ENCODE measurements at places on chromosomes 11 and 22. TPM values are rescaled to one million over a fixed set of nuclear protein-coding genes. Genes with fewer than 3 reads are reported as not detected.

Gene CBLIF
- not detected for total RNA-seq

Gene FREY1
- total RNA-seq = 0.72 TPM

Gene STARD10
- 39.6 TPM for total RNA-seq

Gene POU2AF3
- 0.14 TPM for total RNA-seq

Gene FAM181B
- not detected for total RNA-seq

Gene MMP27
- not detected for total RNA-seq

Gene HEPN1
- total RNA-seq = not detected

Gene ROBO4
- 2.7 TPM for total RNA-seq

Gene MMP7
- 1.1 TPM for total RNA-seq

Gene RANGAP1
- total RNA-seq = 61.9 TPM

Gene CASP4
- total RNA-seq = 269 TPM

Gene OR2AT4
- not detected for total RNA-seq

Gene LIF
- 82.9 TPM for total RNA-seq

Gene POU2AF1
- total RNA-seq = not detected

Gene GSTT2
- 0.22 TPM for total RNA-seq

Gene NLRP6
- total RNA-seq = not detected

Gene MS4A4A
- not detected for total RNA-seq

Gene CNTN5
- total RNA-seq = 0.44 TPM

Gene LINC01488
- not detected for total RNA-seq

Gene DEFB131B
- not detected for total RNA-seq

Gene FIBIN
- 195 TPM for total RNA-seq

Gene CFAP68
- 9.3 TPM for total RNA-seq

Gene IL17REL
- total RNA-seq = not detected

Gene OR5A1
- total RNA-seq = not detected

Gene HOATZ
- not detected for total RNA-seq

Gene TESMIN
- total RNA-seq = 0.57 TPM

Gene SAA4
- total RNA-seq = not detected

Gene OR52N4
- not detected for total RNA-seq

Gene KDM2A
- 62.0 TPM for total RNA-seq

Gene MOV10L1
- 5.7 TPM for total RNA-seq

Gene OR8G5
- not detected for total RNA-seq

Gene TTC12
- 15.1 TPM for total RNA-seq

All from placental pericyte (primary cell).